ENCODE measurements at places on chromosomes 3 and 15.

DNA sequence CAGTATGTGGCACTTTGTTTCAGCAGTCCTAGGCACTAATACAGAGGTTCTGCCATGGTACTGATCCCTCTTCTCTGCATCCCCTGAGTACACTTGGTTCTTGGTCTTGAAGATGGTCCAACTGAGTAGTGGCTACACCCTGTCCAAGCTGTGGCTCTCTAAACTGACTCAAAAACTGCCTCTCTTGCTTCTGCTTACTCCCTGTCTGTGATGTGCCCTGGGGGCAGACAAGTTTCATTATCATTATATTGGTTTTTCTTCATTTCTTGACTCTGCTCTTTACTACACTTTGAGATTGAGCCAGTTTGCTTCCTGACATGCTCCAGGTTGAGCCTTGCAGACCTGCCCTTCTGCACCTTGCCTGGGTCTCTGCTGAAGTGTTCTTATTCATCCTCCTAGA is 18.9 kb upstream of the ST3GAL6 start:
- DNase-seq, result no peak

- DNase-seq, result no peak
These were observed 4.0 kb downstream of the C3orf52 start for GRCh38 chr3:112089956-112090886.

DNA sequence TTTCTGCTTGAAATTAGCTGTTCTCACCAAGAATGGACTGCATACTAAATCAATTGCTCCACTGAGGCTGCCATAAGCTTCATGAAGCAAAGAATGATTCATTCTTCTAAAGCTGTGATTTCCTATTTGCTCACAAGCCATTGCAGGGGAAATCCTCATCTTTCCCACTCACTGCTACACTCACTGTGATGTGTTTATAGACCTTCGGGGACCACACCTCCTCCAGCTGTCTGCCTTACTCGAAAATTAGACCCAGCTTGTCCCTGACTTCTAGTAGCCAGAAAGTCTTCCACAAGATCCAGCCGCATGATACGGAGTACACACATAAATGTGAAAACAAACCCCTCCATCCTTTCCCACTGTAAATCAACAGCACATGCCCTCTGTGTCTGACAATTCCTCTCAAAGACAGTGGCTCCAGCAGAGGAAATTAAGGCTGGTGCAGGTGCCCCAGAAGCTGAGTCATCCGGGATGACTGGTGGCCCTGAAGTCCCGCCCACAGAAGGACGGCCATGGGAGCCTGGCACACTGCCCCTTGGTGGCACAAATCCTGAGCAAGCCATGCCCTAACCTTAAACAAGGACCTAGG is 172.0 kb downstream of the STT3B start:
- DNase-seq, result no peak

DNA sequence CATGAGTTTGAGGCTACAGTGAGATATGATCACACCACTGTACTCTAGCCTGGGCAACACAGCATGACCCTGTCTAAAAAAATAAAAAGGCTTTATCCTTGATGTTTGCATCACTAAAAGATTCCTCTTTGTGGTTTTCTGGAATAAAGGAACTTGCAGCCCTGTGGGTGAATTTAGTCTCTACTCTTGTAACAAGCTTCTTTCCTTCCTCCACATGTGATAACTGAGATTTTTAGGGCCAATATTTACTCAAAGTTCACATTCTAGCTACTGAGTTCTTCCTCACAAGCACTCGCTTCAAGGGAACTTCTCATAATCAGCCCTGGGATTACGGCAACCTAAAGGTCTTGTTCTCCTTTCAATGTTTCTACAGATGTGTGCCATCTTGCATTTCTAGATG is 24.6 kb downstream of the COMMD2 start:
- DNase-seq, result no peak

GRCh38 chr3:44976002-44976815 is at the start of the genes EXOSC7 and ZDHHC3:
TSS of gene EXOSC7 (plus strand) at chr3:44976244. CDS start at chr3:44976278, 34 bp downstream.
TSS of gene ZDHHC3 (minus strand) at chr3:44976174. CDS start at chr3:44959436, 16,738 bp downstream.
- peak; percentile 89 for DNase-seq

DNA sequence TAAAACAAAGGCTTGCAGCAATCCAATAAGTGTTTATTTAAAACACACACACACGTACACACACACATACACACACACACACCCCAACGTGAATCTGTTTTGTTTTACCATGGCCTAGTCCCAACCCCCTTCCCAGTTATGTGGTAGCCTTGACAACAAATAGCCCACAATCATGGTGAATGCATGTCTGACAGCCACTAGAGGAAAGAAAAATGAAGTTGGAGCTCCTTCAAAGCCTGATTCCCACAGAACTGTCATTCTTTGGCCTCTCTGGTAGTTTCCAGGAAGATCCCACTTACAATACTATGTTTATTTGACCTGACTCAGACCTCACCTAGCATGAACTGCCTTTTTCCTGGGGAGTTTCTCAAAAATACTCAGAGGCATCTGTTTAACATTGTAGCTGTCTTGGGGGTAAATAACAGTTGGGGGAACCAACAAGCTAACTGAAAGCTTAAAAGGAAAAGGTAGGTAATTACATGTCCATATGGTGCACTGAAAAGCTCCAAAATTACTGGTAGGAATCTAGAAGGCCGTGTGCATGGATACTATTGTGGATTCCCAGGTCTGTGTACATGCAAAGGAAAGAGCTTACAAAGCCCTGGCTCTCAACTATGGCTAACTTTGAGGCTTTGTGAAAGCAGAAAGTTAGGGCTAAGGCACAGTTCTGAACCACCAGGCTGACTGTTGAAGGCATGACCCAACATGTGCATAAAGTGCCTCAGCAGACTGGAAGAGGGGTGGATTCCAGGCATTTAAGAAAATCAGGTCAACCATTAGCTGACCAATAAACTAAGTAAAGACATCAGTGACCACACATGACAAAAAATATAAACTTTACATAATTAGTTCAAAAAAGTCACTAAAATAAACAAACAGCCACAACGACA is 65.3 kb downstream of the FAIM start:
- no peak for DNase-seq

Measured in stimulated activated naive CD4-positive, alpha-beta T cell (primary cell).